GM20000 (cell line): ENCODE measurements at places on chromosomes 3 and 15.

- DNase-seq, result no peak
These were observed 6.4 kb downstream of the NUDT16 start for GRCh38 chr3:131387796-131388489.

DNA sequence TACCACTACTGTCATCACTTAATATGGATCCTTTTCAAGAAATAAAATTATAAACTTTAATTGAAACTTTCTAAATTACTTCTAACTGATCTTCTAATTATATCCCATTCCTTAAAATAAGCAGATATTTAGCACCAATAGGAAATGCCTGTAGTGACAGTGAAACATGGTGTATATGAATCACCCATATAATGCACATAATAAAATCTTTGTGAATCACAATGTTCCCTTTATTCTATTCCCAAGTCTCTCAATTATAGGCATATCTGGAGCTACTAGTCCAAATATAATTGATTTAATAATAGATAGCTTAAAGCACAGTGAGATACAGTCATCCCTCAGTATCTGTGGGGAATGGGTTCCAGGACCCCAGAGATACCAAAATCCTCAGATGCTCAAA lies 490.3 kb downstream of the NLGN1 start:
- DNase-seq, result no peak

DNA sequence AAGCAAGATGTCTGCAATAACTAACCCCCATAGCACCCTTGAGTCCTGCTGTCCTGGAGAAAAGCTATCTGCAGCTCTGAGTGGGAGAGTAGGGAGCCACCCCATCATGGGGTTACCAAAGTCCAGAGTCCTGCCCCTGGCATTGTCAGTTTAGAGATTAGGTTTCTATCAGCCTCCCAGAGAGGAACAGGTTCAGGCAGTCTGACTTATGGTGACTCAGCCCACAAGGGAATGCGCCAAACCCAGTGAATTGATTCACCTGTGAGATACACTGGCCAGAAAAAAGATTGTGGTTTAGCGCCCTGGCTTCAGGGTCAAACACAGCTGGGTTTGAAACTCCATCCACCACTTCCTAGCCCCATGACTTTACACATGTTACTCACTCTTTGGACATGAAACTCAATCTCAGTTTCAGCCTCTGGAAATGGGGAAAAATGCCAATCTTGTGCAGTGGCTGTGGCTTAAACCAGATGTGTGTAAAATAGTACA lies 263.6 kb upstream of the HES1 start:
- DNase-seq, result no peak

DNA sequence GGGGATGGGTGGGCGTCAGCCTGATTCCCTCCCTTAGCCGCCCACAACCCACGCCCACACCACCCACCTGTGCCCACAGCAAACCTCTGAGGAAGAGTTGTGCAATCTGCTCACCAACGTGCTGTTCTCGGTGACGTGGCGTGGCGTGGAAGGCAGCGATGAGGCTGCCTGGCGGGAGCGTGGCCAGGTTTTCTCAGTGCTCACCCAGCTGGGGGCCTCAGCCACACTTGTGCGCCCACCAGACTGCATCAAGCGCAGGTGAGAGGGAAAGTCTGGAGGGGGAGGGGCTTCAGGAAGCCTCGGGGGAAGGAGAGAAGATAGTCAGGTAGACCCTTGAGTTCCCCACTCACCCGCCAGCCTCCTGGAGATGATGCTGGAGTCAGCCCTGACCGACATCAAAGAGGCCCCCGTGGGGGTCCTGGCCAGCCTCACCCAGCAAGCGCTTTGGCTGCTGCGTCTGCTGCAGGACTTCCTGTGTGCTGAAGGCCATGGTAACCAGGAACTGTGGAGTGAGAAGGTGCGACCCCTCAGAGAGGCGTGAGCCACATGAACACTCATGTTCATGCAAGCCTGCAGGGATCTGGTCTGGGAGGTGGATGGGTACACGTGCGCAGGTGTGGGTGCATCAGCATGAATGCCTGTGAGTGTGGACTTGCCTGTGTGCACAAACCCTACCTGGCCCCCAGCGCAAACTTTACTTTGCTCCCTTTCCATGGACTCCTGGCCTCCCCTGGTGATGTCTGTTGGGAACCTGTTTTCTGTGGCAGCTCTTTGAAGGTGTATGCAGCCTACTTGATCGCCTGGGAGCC lies 21.7 kb downstream of the NBEAL2 start:
- no peak for DNase-seq

- DNase-seq, result no peak
These were observed 716.8 kb downstream of the NSUN3 start for GRCh38 chr3:94779699-94780098.

DNA sequence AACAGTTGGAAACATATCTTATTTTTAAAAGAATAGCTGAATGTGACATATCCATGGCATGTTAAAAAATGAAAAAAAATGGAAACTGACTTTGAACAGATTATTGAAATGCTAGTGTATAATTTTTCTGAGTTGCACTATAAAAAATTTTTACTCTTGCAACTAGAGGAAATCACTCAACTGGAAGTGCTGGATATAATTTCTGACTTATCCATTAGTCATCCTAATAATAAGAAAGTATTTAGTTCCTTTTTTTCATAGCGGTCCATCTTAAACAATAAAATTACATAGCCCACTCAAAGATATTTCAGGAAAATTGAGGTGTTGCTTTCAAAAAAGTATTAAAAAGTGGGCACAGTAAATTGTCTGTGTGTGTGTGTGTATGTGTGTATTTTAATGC lies 80.7 kb downstream of the MBNL1 start:
- DNase-seq, result no peak

DNA sequence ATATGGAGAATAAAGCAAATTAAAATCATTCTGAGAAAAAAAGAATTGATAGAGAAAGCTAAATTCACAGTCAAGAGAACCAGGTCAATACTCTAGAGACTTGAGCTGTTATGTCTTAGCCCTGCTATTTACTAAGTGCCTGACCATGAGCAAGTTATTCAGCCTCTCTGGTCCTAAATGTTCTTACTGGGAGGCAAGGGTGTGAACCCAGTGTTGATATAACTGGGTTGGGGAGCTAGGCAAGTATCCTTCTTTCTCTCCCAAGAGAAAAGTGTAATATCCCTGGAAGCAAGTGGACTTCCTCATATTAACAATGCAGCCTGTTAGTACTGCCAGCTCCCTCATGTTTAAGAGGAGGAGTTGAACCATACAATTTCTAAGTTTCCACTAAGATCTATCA lies 488.9 kb upstream of the RASGRP1 start:
- DNase-seq, result no peak

GRCh38 chr3:42739401-42740158 lies 33.5 kb downstream of the CCDC13 start:
- no peak for DNase-seq

GRCh38 chr3:177439694-177440269 lies 242.5 kb upstream of the TBL1XR1 start:
- no peak for DNase-seq

GRCh38 chr3:143991713-143992112 lies 20.1 kb downstream of the DIPK2A start:
- DNase-seq, result no peak
